ENCODE measurements at places on chromosomes 4 and X.

GRCh38 chrX:55624403-55624802 lies 1.2 kb downstream of the FOXR2 start:
- no peak for DNase-seq

- no peak for DNase-seq
Measured at GRCh38 chrX:69158166-69158980, 6.9 kb downstream of the PJA1 start.

DNA sequence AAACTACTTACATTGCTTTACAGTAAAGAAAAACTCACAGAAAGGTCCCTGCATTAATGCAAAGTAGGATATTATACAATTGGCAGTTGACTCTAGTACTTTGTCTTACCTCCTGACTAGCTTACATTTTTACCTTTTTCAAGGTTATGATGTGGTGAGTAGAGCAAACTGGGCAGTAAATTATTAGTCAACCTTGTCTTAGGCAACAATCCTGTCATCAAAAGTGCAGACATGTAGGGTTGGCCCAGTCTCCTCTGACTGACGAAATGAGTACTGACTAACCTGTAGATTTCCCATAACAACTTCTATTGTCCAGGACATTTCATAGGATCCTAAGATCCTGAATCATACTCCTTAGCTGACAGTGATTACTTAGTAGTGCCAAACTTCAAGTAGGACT lies 142.0 kb upstream of the NUDT6 start:
- DNase-seq: no peak

DNA sequence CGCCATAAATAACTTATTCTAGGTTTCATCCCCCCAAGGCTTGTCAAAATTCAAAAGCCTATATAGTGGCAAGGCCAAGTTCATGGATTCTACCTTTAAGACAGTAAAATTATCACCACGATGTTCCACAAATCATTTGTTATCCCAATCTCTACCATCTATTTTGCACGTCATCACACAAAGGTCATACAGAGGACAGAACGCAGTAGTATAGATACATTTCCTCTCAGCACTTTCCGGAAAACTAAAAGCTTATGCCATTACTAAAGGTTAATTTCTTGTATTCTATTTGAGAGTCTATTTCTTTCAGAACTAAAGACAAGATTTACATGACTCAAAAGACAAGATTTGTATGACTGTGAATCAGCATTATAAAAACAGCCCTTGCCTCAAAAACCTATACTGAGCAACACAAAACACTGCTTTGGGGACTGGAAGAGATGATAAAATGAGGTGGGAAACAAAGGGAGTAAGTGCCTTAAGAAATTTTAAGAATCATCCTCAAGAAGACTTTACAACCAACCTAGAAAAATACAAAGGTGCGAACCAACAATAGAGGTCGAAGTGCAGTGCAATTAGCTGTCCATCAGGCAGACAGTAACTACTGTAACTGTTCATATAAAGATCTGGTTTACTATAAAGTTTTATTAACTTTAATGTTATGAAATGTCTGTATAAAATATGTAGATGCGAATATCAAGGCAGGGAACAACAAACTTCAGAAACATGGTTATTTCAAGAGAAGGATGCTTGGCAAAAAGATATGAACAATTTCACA lies 7.6 kb downstream of the UBE2D3 start:
- DNase-seq: no peak
